ENCODE measurements at places on chromosomes 6 and 20.
A peak's percentile ranks its signal among the peaks of the same experiment; 100 is the strongest.

DNA sequence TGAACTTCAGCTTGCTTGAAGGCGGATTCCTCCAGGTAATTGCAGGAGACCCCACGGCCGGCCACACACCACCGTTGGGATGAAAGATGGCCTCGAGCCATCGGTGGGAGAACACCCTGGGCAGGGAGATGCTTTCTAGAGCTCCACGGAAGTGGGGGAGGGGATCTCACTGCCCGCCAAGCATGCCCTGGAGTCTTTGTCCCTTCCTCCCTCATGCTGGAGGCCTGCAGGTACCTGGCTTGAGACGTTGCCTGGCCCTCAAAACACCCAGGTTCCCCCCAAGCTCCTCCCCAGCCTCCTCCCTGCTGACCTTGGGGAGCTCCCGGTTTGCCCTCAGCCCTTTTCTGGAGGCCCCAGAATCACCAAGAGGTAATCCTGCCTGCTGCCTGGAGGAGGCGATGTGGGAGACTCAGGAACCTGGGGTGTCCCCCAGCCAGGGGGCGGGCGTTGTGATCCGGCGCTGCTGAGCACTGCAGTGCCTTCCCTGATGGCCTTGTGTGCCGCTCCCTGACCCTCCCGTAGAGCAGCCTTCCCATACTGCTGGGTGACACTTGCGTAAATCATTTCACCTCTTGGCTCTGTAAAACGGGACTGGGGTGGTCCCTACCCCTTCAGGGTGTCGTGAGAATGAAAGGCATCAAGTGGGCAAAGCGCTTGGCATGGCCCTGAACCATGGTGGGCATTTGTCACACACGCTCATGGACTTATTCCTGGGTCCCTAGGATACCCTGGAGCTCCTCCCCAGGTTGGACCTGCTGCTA is 91.4 kb downstream of the CEBPB start:
- H3K27me3 ChIP-seq = peaks cover 40% of the 10 kb centered on the region
- H3K4me1 ChIP-seq = peaks cover 41% of the 10 kb centered on the region
- H3K36me3 ChIP-seq = no peaks in the 10 kb centered on the region
- H3K4me3 ChIP-seq = no peak overlapping the region
- H3K27ac ChIP-seq = no peak overlapping the region

- no peak overlapping the region for H3K27ac ChIP-seq
- peaks cover 5% of the 10 kb centered on the region for H3K4me1 ChIP-seq
- H3K27me3 ChIP-seq = peaks cover 36% of the 10 kb centered on the region
- no peak for DNase-seq
- H3K4me3 ChIP-seq = no peak overlapping the region
Measured at GRCh38 chr20:24781418-24781980, 167.6 kb upstream of the CST7 start.

GRCh38 chr6:109498052-109498451 is 15.0 kb upstream of the ZBTB24 start:
- DNase-seq = no peak
- H3K4me1 ChIP-seq = peaks cover 7% of the 10 kb centered on the region
- H3K27me3 ChIP-seq = no peaks in the 10 kb centered on the region
- no peaks in the 10 kb centered on the region for H3K36me3 ChIP-seq

DNA sequence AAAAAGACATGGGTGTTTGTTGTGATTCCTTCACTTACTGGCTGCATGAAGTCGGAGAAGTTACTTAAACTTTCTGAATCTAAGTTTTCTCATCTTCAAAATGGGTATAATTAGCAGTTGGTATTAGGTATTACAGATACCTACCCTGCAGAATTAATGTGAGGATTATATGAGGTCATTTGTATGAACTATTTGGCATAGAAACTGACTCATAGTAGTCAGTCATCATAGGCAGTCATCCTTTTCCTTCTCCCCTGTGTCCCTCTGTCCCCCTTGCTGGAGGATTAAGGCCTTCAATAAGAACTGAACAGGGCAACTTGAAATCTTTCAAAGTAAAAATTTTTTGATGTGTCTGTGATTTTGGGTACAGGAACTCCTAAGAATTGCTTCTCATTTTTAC is 26.3 kb downstream of the RALGAPB start:
- H3K4me3 ChIP-seq = no peak overlapping the region
- no peak for DNase-seq
- H3K27me3 ChIP-seq = no peaks in the 10 kb centered on the region
- peaks cover 34% of the 10 kb centered on the region for H3K36me3 ChIP-seq

DNA sequence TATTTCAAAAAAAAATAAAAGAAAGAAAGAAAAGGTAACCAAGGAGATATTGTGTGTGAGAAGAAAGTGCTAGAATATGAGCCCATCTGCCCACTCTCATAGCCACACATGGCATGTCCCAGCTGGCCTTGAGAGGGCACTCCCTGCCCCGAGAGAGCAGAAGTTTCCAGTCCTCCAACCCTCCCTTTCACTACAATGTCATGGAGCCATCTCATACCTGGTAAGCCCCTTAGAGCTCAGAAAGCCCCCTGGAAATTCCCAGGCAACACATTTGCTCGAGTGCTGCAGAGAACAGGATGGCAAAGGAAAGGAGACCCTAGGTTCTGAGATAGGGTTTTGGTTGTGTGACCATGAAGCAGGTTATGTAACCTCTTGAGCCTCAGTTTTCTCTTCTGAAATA is 75.8 kb upstream of the RIN2 start:
- H3K4me1 ChIP-seq = peaks cover 5% of the 10 kb centered on the region
- H3K27ac ChIP-seq = no peak overlapping the region
- peaks cover 11% of the 10 kb centered on the region for H3K36me3 ChIP-seq
- DNase-seq = peak; percentile 34
- H3K4me3 ChIP-seq = no peak overlapping the region
- H3K27me3 ChIP-seq = peaks cover 29% of the 10 kb centered on the region

DNA sequence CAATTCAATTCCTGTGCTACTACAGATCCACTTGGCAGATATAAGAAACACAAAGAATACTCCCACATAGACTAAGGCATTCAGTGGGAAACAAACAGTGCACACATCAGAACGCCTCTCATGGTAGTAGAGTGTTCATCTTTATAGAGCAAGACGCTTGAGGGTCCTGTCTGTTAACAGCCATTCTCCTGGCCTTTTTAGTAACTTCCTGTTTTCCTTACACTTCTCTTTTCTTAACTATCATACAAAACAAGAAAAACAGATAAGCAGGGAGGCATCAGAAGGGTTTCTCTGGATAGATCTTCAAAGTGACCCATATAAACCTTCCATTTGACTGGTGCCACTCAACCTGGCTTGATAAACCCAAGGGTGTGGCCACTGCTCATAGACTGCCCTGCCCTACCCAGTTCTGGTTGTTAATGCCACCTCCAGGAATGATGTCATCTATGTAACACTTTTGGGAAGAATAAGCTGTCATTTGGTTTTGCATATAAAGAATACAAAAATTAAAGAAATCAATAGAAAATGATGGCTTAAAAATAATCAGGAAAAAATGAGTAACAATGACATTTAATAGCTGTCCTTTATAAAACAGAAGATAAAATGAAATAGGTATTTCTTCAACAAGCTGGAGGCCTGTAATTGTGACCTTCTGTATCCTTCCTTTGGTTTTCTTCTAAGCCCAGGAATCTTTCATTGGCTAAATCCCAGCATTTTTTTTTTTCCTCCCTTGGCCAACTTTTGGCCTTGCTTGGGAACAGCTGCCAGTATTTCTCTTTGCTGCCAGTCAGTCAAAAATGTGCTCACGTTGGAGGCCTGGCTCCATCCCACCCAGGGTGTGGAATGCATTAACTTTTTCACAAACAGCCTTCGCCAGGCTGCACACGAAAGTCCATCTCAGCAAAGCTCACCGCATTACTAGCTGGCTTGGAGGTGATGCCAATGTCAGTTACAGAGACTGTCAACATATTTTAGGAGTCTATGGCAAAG is 103.5 kb downstream of the GJA10 start:
- H3K27me3 ChIP-seq = no peaks in the 10 kb centered on the region
- H3K27ac ChIP-seq = peak overlapping the region; percentile 91
- peaks cover 54% of the 10 kb centered on the region for H3K4me1 ChIP-seq
- DNase-seq = no peak

DNA sequence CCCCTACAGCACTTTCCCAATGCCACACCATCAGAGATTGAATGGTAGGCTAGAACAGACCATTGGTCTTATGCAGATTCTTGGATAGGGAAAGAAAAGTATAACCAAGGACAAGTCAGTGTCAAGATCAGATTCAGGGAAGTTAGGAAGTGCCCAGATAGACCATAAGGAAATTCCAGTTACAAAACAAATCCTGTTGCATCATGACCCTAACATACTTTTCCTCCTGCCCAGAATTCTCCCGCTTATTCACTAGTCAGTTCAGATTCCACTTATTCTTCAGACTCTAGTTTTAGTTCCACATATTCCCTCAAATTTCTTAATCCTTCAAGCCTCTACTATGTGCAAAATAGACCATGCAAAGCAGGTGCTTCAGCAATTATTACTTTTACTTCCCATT is 20.7 kb downstream of the METTL24 start:
- no peaks in the 10 kb centered on the region for H3K36me3 ChIP-seq

DNA sequence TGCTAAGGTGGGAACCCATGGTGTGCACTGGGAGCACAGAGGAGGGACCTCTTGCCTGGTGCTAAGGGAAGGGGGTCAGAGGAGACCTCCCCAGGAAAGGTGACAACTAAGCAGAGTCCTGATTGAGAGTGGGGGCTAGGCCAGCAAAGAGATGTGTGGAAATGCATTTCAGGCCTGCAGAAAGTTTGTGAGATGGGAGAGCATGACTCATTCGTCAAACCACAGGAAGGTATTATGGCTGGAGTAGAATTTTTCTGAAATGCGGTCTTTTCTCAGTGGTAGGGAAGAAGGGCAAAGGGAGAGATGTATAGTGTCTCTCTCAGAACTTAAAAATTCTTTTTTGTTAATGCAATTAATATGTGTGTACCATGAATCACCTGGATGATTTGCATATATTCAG is 23.6 kb upstream of the EDN1 start:
- DNase-seq = no peak
- H3K4me3 ChIP-seq = no peak overlapping the region
- no peak overlapping the region for H3K27ac ChIP-seq
- H3K4me1 ChIP-seq = peaks cover 17% of the 10 kb centered on the region
- peaks cover 5% of the 10 kb centered on the region for H3K27me3 ChIP-seq
- H3K36me3 ChIP-seq = no peaks in the 10 kb centered on the region

DNA sequence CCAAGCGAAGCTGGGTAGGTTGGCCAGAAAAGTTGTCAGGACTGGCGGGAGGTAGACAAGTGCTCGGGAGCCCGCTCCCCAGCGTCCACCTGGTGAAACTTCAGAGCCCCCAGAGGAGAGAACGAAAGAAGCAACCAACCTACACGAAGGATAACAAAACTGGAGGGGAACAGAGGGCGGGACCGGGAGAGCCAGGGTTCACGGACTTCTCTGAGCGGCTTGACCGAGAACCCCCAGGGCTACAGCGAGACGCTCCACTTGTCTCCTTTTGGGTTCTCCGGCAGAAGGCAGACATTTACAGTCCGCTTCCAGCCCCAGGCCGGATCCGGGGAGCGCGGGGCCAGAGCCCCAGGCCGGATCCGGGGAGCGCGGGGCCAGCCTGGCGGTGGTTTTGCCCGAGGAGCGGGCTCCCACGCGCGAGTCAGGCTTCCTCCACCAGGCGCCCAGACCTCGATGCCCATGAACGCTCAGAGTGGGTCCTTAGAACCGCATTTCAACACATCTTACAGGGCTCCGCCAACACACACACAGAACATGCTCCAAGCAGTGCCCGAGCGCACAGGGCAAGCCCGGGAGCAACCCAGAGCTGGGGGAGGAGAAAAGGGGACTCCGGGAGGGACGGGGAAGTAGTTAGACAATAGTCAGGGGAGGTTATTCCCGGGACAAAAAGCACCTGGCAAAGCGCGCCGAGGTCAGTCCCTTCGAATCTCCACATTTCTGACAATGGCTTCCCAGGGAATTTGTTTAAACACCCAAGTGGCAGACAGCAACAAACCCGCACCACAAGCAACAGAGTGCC is 1.1 kb downstream of the PTPRK start:
- peaks cover 14% of the 10 kb centered on the region for H3K4me1 ChIP-seq
- no peaks in the 10 kb centered on the region for H3K36me3 ChIP-seq
- DNase-seq = peak; percentile 5
- H3K27me3 ChIP-seq = peaks cover 72% of the 10 kb centered on the region
- H3K4me3 ChIP-seq = peak overlapping the region; percentile 92

- no peak for DNase-seq
- no peak overlapping the region for H3K4me3 ChIP-seq
- H3K36me3 ChIP-seq = no peaks in the 10 kb centered on the region
- no peak overlapping the region for H3K27ac ChIP-seq
- peaks cover 21% of the 10 kb centered on the region for H3K27me3 ChIP-seq
Measured at GRCh38 chr20:23622839-23623343, 14.9 kb downstream of the CST3 start.

- H3K4me1 ChIP-seq = no peaks in the 10 kb centered on the region
- no peaks in the 10 kb centered on the region for H3K36me3 ChIP-seq
- no peak overlapping the region for H3K4me3 ChIP-seq
- H3K27ac ChIP-seq = no peak overlapping the region
- no peaks in the 10 kb centered on the region for H3K27me3 ChIP-seq
Measured at GRCh38 chr20:61347443-61347842, 95.4 kb downstream of the CDH4 start.

- no peaks in the 10 kb centered on the region for H3K27me3 ChIP-seq
- peaks cover 17% of the 10 kb centered on the region for H3K36me3 ChIP-seq
- peak overlapping the region; percentile 93 for H3K4me3 ChIP-seq
- peaks cover 4% of the 10 kb centered on the region for H3K4me1 ChIP-seq
Measured at GRCh38 chr20:58650181-58650775, 805 bp upstream of the STX16 start.

GRCh38 chr6:33987531-33988021 is 158.3 kb downstream of the GRM4 start:
- no peak for DNase-seq
- H3K27ac ChIP-seq = no peak overlapping the region
- H3K4me3 ChIP-seq = no peak overlapping the region
- H3K4me1 ChIP-seq = peaks cover 3% of the 10 kb centered on the region

- no peak overlapping the region for H3K27ac ChIP-seq
- peaks cover 9% of the 10 kb centered on the region for H3K27me3 ChIP-seq
- no peaks in the 10 kb centered on the region for H3K36me3 ChIP-seq
Measured at GRCh38 chr20:15618912-15619311, 954.3 kb downstream of the KIF16B start.

DNA sequence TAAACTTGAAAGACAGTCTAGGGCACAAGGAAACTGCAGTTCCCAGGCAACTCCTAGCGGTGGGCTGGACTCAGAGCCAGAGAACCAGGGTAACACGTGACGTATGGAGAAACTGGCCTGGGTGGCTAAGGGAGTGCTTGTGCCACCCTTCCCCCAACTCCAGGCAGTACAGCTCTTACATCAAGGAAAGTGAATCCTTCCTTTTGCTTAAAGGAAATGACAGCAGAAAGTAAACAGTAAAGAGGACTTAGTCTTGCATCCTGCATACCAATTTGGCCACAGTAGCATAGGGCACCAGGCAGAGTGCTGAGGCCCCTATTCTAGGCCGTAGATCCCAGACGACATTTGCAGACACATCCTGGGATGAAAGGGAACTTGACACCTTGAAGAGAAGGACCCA is 322.8 kb downstream of the CD109 start:
- DNase-seq = no peak
- H3K27ac ChIP-seq = no peak overlapping the region
- H3K4me3 ChIP-seq = no peak overlapping the region
- no peaks in the 10 kb centered on the region for H3K36me3 ChIP-seq
- H3K27me3 ChIP-seq = no peaks in the 10 kb centered on the region

GRCh38 chr6:100084316-100084990 is 90.4 kb upstream of the MCHR2 start:
- H3K36me3 ChIP-seq = no peaks in the 10 kb centered on the region
- no peaks in the 10 kb centered on the region for H3K4me1 ChIP-seq
- no peak overlapping the region for H3K27ac ChIP-seq
